Activated T-helper 1 cell treated with anti-CD3 and anti-CD28 coated beads, Interleukin-12 subunit alpha, Interleukin-12 subunit beta, Interleukin-2, Interleukin-4 antibody, amounts not matched to agents 30 ng/mL and 10 ng/mL and 1 ng/mL, durations not matched to agents 14 hours and 24 hours and 36 hours (primary cell): ENCODE measurements at places on chromosomes 5 and 9.

- H3K4me3 ChIP-seq, result no peak overlapping the region
- H3K27me3 ChIP-seq, result no peaks in the 10 kb centered on the region
- DNase-seq, result no peak
Measured at GRCh38 chr5:10124287-10124686, 125.4 kb downstream of the ATPSCKMT start.

- no peak overlapping the region for H3K27ac ChIP-seq
- H3K27me3 ChIP-seq, result no peaks in the 10 kb centered on the region
- no peaks in the 10 kb centered on the region for H3K36me3 ChIP-seq
- H3K4me1 ChIP-seq, result no peaks in the 10 kb centered on the region
- DNase-seq, result no peak
Measured at GRCh38 chr5:112355058-112355685, 63.9 kb downstream of the EPB41L4A start.

DNA sequence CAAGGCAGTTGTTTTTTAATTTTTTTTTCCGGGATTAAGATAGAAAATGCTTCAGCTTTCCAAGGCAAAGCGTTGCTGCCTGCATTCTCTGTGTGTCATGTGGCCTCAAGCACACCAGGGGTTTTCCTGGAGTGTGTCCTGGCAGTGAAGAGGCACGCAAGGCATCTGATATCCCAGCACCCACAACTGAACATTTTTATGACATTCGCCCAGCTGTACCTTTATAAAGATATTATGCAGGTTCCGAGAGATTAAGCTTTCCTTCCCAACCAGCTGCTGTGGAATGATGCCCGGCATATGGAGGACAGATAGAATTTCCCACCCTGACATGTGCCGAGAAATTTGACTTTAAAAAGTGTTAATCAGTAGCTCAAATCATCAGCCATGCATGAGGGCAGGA lies 205.6 kb downstream of the GADD45G start:
- H3K27ac ChIP-seq, result no peak overlapping the region
- no peak overlapping the region for H3K4me3 ChIP-seq
- peaks cover 52% of the 10 kb centered on the region for H3K4me1 ChIP-seq
- no peaks in the 10 kb centered on the region for H3K36me3 ChIP-seq
- no peak for DNase-seq
- peaks cover 10% of the 10 kb centered on the region for H3K27me3 ChIP-seq

DNA sequence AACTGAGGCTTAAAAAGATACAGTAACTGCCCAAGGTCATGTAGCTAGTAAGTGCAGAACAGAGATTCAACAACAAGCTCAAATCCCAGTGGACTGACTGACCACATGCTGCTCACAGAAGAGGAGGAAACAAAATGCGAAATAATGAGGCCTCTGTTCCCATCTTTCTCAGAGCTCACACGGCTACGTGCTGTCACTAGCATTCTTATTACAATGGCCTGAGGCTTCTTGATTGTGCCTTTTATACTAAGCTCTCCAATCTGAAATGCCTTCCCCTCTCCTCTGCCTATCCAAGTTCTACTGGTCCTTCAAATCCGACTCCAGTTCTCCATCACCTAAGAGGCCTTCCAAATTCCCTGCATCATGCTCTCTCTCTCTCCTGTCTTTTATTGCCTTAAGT lies 26.0 kb downstream of the SGTB start:
- no peaks in the 10 kb centered on the region for H3K4me1 ChIP-seq
- H3K36me3 ChIP-seq, result peaks cover 16% of the 10 kb centered on the region
- no peaks in the 10 kb centered on the region for H3K27me3 ChIP-seq
- H3K27ac ChIP-seq, result no peak overlapping the region

- DNase-seq, result no peak
- H3K36me3 ChIP-seq, result peaks cover 7% of the 10 kb centered on the region
- no peaks in the 10 kb centered on the region for H3K4me1 ChIP-seq
- H3K4me3 ChIP-seq, result no peak overlapping the region
Measured at GRCh38 chr9:122978601-122979000, 37.8 kb downstream of the RABGAP1 start.

DNA sequence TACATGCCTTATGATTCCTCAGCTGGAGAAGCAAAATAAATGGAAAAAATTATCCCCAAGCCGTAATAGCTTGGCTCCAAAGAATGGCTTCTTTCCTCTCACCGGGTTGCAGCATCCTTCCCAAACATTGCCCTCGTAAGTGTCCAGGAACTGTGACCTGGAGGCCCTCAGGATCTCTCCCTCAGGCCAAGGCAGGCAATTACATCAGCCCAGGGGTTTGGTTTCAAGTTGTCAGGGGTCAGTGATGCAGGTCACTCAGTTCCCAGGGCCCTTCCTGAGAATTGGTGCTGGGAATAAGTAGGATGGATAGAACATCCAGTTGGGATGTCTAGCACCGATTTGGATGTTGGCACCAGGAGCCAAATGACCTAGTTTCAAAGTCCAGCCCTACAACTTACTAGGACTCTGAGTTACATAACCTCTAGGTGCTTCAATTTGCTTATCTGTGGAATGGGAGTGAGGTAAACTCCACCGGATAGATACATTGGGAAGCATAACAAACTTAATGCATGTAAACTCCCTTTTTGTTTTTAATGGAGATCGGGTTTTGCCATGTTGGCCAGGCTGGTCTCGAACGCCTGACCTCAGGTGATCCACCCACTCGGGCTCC lies 133.5 kb upstream of the DAP start:
- H3K4me1 ChIP-seq, result no peaks in the 10 kb centered on the region
- no peaks in the 10 kb centered on the region for H3K36me3 ChIP-seq
- H3K27ac ChIP-seq, result no peak overlapping the region
- no peak overlapping the region for H3K4me3 ChIP-seq
- no peaks in the 10 kb centered on the region for H3K27me3 ChIP-seq

DNA sequence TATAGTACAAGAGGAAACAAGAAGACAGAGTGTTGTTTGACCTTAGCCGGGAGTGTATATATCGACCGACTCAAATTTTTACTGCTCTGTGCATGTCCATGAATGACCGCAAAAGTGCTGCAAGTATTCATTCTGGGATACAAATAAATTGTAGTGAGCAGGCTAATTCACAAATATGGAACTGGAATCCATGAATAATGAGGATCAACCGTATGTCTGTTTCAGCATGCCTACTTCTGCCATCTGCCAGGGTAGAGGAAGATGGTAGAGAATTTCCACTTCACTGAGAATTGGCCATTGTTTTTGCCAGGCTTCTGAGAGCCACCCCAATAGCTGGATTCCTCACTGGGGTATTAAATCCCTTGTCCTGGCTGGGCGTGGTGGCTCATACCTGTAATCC lies 8.5 kb upstream of the RALGPS1 start:
- no peaks in the 10 kb centered on the region for H3K36me3 ChIP-seq
- H3K4me3 ChIP-seq, result no peak overlapping the region
- H3K4me1 ChIP-seq, result no peaks in the 10 kb centered on the region
- H3K27ac ChIP-seq, result no peak overlapping the region

- DNase-seq, result no peak
- H3K4me1 ChIP-seq, result no peaks in the 10 kb centered on the region
- no peak overlapping the region for H3K4me3 ChIP-seq
- H3K27ac ChIP-seq, result no peak overlapping the region
- H3K27me3 ChIP-seq, result no peaks in the 10 kb centered on the region
Measured at GRCh38 chr9:14935106-14935751, 25.0 kb upstream of the FREM1 start.

DNA sequence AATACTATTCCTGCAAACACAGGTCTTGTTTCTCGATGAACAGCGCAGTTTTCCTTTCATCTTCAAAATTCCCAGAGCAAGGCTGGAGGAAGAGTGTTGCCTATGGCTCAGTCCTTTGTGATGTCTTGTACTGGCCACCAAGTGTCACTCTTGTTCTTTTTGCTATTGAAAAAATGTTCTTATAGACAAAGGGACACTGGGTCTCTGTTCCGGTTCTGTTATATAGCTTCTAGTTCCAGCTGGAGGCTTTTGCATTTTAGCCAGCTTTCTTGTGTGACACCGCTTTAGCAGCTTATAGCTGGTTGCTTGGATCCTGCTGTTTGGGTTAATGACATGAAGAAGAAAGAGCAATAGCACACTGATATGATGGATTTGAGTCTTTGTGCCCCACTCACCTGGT lies 343.7 kb upstream of the KCNN2 start:
- no peak overlapping the region for H3K27ac ChIP-seq
- H3K27me3 ChIP-seq, result no peaks in the 10 kb centered on the region
- no peaks in the 10 kb centered on the region for H3K4me1 ChIP-seq
- no peaks in the 10 kb centered on the region for H3K36me3 ChIP-seq
- no peak overlapping the region for H3K4me3 ChIP-seq
- no peak for DNase-seq

GRCh38 chr5:136242611-136243010 lies 49.6 kb upstream of the SMIM32 start:
- H3K4me1 ChIP-seq, result no peaks in the 10 kb centered on the region
- H3K27me3 ChIP-seq, result no peaks in the 10 kb centered on the region
- no peak overlapping the region for H3K4me3 ChIP-seq
- no peak for DNase-seq
- H3K36me3 ChIP-seq, result no peaks in the 10 kb centered on the region
- H3K27ac ChIP-seq, result no peak overlapping the region

DNA sequence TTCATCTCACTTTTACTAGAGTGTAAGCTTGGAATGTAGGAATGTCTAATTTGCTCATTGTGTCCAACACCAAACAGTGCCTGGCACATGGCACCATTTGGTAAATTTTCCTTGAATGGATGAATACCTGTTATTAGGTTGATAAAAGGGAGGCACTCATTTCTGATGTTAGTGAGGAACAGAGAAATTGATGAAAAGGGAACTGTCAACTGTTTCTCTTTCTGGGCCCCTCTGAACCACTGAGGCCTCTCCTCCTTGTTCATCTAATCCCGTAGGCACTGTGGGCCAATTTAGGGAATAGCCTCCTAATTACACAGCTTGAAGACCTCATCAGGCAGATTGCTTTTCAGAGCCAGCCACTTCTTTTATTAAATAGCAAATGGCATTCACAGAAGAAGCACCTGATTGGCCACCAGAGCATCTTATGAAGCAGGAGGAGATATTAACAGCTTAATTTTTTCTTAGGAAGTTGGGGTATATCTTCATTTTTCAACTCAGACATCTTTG lies 22.6 kb downstream of the MRRF start:
- peaks cover 32% of the 10 kb centered on the region for H3K36me3 ChIP-seq
- no peaks in the 10 kb centered on the region for H3K27me3 ChIP-seq
- DNase-seq, result no peak
- no peak overlapping the region for H3K27ac ChIP-seq
- no peaks in the 10 kb centered on the region for H3K4me1 ChIP-seq

- H3K4me3 ChIP-seq, result no peak overlapping the region
- no peaks in the 10 kb centered on the region for H3K36me3 ChIP-seq
- no peaks in the 10 kb centered on the region for H3K27me3 ChIP-seq
- H3K27ac ChIP-seq, result no peak overlapping the region
- no peaks in the 10 kb centered on the region for H3K4me1 ChIP-seq
- no peak for DNase-seq
Measured at GRCh38 chr9:115939065-115939765, 214.4 kb upstream of the PAPPA start.

GRCh38 chr9:123319541-123320339 lies 36.3 kb upstream of the CRB2 start:
- H3K36me3 ChIP-seq, result no peaks in the 10 kb centered on the region
- H3K27ac ChIP-seq, result no peak overlapping the region
- peaks cover 44% of the 10 kb centered on the region for H3K4me1 ChIP-seq
- H3K4me3 ChIP-seq, result no peak overlapping the region
- peaks cover 3% of the 10 kb centered on the region for H3K27me3 ChIP-seq

- H3K4me1 ChIP-seq, result no peaks in the 10 kb centered on the region
- H3K36me3 ChIP-seq, result no peaks in the 10 kb centered on the region
- peaks cover 6% of the 10 kb centered on the region for H3K27me3 ChIP-seq
- no peak overlapping the region for H3K27ac ChIP-seq
- no peak for DNase-seq
Measured at GRCh38 chr9:13282998-13283397, 3.5 kb upstream of the MPDZ start.

- peaks cover 6% of the 10 kb centered on the region for H3K27me3 ChIP-seq
- H3K4me1 ChIP-seq, result no peaks in the 10 kb centered on the region
- H3K27ac ChIP-seq, result no peak overlapping the region
Measured at GRCh38 chr9:91571036-91571435, 147.4 kb upstream of the NFIL3 start.

DNA sequence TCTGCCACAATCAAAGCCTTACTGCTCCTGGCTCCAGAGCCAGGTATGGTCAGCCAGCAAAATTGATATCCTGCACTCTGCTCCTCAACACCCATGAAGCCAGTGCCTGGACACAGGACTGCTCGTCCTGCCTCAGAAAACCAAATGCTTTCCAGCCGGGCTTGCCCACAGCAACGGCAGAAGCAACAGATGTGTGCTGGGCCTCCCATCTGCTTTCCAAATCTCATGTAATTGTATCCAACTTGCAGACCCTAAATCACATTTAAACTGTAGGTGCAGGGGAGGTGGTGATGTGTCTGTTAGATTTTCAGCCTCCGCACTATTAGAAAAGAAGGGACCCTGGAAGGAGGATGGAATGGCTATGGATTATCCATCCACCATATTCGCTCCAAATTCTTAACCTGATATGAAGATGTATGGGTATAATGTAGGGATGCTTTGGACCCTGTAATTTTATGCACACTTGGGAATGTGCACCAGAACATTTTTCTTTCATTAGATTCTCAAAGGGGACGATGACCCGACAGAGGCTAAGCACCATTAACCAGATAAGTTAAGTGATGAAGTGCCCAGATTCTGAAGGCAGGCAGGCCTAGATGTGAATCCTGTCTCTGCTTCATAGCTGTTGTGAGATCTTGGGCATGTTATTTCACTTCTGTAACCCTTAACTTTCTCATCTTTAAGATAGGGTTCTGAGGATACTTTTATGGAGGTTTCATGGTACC lies 58.2 kb downstream of the EXOSC2 start:
- no peaks in the 10 kb centered on the region for H3K27me3 ChIP-seq
- H3K4me1 ChIP-seq, result no peaks in the 10 kb centered on the region
- no peak for DNase-seq
- no peak overlapping the region for H3K27ac ChIP-seq
- no peaks in the 10 kb centered on the region for H3K36me3 ChIP-seq

GRCh38 chr5:96566833-96567587 lies 95.2 kb upstream of the CAST start:
- H3K27me3 ChIP-seq, result no peaks in the 10 kb centered on the region
- H3K4me1 ChIP-seq, result peaks cover 18% of the 10 kb centered on the region
- no peak overlapping the region for H3K27ac ChIP-seq
- no peaks in the 10 kb centered on the region for H3K36me3 ChIP-seq

GRCh38 chr9:35415402-35416097 lies 74.4 kb upstream of the RUSC2 start:
- no peak for DNase-seq
- H3K36me3 ChIP-seq, result no peaks in the 10 kb centered on the region
- H3K27me3 ChIP-seq, result peaks cover 9% of the 10 kb centered on the region
- H3K4me1 ChIP-seq, result no peaks in the 10 kb centered on the region
- H3K4me3 ChIP-seq, result no peak overlapping the region

DNA sequence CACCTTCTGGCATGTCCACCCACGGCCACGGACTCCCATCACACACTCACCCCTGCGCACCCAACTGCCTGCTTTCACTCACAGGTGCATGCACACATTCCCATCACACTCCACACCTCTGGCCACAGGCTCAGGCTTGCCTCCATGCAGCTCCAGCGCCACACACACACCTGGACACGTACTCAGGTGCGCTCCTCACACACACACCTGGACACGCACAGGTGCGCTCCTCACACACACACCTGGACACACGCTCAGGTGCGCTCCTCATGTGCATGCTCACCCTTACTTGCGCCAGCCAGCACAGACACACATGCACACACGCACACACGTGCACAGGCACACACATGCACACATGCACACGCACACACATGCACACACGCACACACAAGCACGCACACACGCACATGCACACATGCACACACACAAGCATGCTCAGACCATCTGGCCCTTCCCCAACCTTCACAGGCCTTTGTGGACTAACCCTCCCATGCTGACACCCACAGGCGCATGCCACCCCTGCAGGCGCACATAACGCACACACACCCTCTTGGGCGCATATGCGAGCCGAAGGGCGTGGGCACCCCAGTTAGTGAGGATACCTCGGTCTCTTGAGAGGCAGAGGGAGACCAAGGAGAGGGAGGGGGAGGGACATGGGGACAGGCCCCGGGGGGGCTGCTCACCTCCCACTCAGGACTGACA lies 8.3 kb downstream of the GRIN1 start:
- H3K27ac ChIP-seq, result no peak overlapping the region
- H3K36me3 ChIP-seq, result no peaks in the 10 kb centered on the region
- DNase-seq, result no peak
- peaks cover 2% of the 10 kb centered on the region for H3K27me3 ChIP-seq
